ENCODE measurements at places on chromosomes 6 and 20.
A peak's percentile ranks its signal among the peaks of the same experiment; 100 is the strongest.

DNA sequence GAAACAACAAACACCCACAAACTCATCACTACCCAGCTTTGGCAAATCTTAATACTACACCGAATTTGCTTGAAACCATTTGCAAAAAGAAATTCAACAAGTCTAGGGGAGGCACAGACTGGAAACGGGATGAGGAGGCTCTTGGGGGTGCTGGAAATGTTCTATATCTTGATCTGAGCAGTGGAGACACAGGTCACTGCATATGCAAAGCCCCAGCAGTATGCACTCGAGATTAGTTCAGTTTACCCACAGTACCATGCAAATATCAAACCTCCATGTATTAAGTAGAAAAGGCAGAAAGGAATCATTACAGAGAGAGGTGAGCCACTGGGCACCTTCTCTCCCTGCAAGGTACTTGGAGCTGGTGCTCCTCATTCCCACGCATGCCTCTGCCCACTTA, 75.9 kb downstream of the PREX1 start:
- no peak for DNase-seq

GRCh38 chr6:136113736-136114173, 136.4 kb downstream of the MTFR2 start:
- DNase-seq = no peak

GRCh38 chr6:21597801-21598673, 4.5 kb downstream of the SOX4 start:
- no peak for DNase-seq

DNA sequence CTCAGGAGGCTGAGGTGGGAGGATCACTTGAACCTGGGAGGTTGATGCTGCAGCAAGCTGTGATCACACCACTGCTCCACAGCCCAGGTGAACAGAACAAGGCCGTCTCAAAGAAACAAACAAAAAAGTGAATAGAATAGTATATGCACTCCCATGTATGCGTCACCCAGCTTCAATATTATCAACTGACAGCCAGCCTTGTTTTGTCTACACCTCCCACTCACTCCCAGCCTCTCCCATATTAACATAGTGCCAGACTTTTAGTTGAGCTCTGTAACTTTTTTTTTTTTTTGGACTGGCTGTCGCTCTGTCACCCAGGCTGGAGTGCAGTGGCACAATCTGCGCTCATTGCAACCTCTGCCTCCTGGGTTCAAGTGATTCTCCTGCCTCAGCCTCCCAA, 18.1 kb upstream of the ILRUN start:
- no peak for DNase-seq

GRCh38 chr20:13180986-13181889, 39.8 kb upstream of the ISM1 start:
- DNase-seq = no peak

- DNase-seq = no peak
These were observed 35.6 kb upstream of the NR2E1 start for GRCh38 chr6:108130262-108130661.

DNA sequence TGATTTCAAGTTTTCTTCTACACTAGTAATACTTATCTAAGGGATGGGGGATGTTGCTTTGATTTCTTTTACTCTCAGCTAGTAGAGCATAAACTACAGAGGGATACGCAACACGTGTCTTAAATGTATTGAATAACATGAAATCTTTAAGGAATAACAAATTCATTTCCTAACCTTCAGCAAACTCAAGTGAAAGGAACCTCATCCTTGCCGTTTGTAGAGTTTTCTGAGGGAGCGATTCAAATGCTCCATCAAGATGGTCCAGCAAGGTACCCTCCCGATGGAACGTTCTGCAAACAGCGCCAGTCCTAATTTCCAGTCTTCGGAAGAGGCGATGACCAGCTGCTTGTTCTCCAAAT, 95.4 kb upstream of the RIN2 start:
- DNase-seq = no peak

- no peak for DNase-seq
These were observed 123.0 kb upstream of the RREB1 start for GRCh38 chr6:6984585-6985366.

DNA sequence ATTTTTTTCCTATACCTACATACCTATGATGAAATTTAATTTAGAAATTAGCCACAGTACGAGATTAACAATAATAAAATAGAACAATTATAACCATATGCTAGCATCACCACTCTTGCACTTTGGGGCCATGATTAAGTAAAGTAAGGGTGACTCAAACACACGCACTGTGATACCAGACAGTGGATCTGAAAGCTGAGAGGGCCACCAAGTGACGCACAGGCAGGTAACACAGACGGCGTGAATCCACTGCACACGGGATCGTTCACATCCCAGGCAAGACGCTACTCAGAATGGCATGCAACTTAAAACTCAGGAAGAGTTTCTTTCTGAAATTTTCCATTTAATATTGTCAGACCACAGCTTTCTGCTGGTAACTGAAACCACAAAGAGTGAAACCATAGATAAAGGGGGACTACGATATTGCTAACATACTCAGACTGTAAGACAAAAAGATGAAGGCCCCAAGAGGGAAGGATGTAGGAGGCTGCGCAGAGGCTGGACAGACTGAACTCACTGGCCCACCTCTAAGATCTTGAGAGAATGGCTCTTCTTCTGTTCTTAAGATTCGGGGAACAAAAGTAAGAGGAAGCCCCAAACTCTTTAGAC, 17.9 kb downstream of the RRBP1 start:
- DNase-seq = no peak

- no peak for DNase-seq
These were observed 124.6 kb upstream of the THEMIS start for GRCh38 chr6:128025478-128025877.

DNA sequence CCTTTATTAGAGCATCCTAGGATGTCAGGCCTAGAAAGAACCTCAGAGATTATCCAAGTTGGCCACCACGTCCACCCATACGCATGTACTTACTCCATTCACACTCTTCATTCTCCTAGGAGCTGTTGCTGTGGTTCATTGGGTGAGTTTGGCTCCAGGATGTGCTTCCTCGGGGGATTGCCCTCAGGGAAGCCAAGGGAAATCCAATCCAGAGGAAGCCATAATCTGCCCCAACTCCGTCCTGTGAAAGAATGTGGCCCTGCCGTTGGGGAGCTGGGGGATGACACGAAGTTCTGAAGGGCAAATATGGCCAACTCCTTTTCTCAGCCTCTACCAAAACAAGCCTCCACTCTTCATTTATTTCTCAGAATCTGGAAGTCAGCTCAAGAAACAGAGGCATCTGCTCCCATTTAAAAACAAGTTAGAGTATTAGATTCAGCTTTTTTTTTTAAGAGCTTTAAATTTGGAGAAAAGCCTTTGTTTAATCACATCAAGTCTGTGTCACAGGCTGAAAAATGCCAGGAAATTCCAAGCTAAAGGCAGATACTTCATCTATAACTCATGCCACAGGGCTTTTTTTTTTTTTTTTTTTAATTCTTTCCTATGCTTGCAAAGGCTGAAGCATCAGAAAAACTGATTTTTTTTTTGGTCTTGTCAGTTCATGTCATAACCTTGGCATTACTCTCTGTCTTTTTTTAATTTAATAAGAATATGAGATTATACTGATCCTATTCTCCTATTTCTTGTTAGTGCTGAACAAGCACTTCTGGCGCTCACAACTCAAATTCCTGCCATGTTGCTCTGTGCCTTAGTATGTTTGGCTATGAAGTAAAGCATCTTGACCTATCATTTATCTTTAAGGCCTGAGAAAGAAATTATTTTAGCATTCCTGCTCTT, 480.9 kb upstream of the MARCKS start:
- DNase-seq = no peak

DNA sequence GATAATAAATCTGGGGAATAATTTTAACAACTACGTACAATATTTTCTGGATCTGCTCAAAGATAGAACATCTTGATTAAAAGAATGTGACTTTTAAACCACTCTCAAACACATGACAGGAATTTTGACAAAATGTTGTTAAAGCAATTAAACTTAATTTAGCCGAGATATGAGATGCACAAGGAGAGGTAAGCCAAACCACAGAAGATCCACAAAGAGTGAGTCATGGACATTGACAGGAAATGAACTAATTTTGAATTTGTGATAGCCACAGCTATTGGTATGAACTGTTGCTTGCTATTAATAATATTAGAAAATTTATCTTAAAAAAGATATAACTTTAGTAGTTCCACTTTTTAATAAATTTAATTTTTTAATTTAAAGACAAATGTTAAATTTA, 27.8 kb upstream of the VGLL2 start:
- DNase-seq = no peak

DNA sequence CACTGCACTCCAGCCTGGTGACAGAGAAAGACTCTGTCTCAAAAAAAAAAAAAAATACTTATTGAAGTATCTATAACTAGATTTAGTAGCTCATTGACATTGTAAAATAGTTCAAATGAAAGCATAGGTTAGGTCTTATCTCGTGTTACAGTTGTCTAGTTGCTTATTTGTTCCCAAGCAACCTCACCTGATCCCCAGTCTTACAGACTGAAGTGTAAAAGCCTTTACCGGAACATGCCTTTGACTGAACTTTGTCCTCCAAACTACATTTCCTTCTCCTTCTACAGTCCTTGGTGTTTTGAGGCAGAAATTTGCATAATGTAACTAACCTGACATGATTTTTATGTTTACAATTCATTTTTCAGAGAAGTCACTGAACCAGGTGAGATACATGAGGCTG, 61.0 kb downstream of the PKIB start:
- no peak for DNase-seq

DNA sequence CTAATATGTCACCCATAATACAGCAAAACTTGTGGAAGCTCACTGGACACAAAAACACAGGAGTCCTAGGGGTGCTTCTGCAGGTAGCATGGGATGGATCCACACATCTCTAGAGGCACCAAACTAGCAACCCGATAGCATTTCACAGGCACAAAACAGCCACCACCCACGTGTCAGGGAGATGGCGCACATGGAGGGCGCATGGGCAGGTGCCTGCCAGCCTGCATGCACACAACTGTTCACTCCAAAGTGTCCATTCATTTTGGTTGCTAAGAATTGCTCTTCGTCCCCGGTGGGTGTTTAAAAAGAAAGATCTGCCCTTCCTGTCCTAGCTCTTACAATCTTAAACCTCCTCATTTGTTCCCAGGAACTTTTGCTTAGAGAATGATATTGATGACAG, 171.3 kb downstream of the SYNDIG1 start:
- no peak for DNase-seq

- DNase-seq = no peak
These were observed 14.4 kb downstream of the REPS1 start for GRCh38 chr6:138973466-138974153.

DNA sequence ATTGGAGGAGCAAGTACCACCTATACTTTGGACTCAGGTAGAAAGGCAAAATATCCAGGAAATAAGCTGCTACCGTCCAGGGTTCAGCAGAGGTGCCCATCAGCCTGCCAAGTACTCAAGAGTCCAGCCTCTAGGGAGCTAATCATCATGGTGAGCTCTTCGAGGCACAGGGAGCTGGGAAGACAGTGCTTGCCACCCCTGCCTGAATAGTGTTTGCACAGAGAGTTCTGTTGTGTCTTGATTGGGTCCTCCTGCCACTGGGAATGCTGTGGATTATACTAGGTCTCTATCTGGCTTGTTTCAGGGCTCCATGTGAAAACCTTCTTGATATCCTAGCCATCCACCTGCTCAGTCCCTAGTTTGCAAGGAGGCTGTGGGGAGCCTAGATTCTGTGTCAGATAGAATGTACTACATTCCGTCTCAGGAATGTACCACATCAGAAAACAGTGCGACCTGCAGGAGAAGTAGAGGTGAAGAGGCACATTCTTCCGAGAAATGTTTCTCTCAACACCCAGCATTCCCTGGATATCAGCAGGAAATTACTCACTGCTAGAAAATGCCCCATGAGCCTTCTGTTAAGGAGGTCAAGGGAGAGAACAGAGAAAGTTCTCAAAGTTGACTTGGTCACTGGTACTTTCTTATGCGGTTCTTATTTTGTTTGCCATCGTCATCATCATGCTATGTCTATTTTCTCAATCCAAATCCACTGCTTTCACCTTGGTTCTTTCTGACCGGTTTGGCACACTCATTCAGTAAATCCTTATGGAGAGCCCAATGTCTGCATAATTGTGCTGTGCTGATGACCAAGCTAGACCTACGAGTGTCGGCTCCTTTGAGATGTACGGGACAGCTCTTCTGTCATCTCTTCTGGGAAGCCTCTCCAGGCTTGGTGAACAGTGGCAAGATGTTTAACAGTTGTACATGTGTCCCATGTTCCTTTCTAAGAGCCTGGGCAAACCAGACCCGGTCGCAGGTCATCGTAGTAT, 30.7 kb downstream of the PTPN1 start:
- DNase-seq = no peak

DNA sequence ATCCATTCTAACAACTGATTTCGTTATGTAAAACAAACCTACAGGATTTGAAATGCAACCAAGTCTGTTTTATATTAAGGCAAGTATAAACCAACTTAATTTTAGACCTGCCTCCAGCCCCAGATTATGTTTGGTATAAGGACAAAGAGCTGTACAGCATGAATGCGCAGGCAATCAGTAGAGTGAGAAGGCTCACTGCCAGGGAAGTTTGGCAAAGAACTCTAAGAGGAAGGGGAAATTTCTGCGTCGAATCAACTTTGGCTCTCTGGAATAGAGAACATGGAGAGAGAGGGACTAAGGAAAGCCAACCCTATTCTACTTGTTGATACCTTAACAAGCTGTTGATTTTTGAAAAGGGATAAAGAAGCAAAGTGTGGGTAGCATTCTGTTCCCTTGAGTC, 96.9 kb upstream of the FOXO3 start:
- DNase-seq = no peak

DNA sequence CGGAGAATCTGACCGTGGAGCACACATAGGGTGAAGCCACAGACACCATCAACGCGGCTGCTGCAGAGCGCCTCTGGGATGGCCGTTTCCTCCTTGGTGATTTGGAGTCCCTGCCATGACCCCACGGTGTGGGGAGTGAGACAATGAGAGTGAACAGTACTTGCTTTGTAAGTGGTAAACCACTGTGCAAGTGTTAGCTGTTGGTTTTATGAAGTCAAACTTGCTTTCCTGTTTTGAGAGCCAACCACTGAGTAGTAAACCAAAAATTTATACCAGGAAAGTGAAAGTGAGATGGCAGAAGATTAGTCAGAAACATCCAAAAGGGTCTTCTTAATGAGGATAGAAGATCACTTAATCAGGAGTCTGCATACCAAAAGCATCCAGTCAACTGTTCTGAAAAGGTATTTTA, 160.7 kb downstream of the FOXC1 start:
- DNase-seq = peak; percentile 44

DNA sequence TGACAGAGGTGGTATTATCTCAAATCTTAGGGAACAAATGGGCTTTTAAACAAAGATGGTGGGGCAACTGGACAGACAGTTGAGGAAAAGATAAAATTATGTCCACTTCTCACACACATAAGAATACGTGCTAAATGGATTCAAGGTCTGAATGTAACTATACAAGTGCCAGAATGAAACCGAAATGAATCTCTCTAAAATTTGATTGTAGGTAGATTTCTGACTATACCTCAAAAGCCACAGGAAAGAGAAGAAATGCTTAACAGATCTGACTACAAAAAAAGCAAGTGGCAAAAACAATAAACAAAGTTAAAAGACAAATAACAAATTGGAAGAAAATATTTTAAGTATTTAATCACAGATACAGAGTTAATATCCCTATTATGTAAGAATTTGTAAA, 182.7 kb upstream of the OLIG3 start:
- no peak for DNase-seq

- DNase-seq = peak; percentile 53
These were observed 884 bp upstream of the CUTA start for GRCh38 chr6:33418690-33419291.
